ENCODE measurements at places on chromosomes 3 and 15. TPM values are rescaled to one million over a fixed set of nuclear protein-coding genes. Genes with fewer than 3 reads are reported as not detected.

DNA sequence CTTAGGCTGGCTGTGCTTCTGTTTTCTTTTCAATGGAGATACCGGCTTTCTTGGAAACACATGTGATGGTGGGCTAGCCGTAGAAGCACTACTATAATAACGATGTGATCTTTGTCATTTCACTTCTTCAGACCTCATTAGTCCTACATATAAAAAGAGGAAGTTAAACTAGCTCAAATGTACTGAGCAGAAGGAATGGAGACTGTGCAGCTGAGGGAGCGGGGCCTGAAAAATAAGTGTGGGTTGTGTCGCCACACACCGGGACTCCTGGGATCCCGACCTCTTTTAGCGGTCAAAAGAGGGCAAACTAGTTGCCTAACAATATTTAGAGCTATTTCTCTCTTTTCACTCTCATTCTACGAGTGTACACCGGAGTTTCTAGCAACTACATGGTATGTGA is 1.0 kb upstream of the RNF7 start:
- peak; percentile 75 for DNase-seq

- DNase-seq, result no peak
Observed at GRCh38 chr15:63938486-63939061, 104.8 kb upstream of the HERC1 start.

GRCh38 chr15:55552926-55553325 is 35.2 kb downstream of the PYGO1 start:
- DNase-seq, result no peak

DNA sequence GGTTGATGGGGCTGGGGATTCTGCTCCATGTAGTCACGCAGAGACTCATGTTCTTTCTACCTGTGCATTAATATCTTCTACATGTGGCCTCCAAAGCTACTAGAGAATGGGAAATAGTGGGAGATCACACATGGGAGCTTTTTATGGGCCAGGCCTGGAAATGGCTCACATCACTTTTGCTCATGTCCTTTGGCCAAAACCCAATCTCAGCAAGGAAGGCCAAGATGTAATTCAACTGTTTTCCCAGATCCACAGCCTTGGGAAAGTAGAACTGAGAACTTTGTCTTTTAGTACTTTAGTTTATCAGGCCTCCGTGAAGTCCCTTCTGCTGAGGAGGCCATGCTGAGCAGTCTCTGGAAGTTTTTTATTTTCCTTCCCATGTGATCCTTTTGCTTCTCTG is 73.2 kb upstream of the SLC4A7 start:
- DNase-seq, result no peak

GRCh38 chr3:172717493-172718088 is 6.7 kb upstream of the NCEH1 start:
- no peak for DNase-seq

- DNase-seq, result no peak
Observed at GRCh38 chr15:67397139-67397538, 123.8 kb upstream of the C15orf61 start.

DNA sequence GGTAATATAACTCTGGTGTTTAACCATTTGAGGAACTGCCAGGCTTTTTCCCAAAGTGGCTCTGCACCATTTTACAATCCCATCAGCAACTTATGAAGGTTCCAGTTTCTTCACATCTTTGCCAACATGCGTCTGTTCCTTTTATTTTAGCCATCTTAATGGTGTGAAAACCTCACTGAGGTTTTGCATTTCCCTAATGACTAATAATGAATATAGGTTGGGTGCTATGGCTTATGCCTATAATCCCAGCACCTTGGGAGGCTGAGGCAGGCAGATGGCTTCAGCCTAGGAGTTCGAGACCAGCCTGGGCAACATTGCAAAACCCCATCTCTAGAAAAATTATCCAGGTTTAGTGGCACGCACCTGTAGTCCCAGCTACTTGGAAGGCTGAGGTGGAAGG is 210.6 kb downstream of the TCF12 start:
- DNase-seq, result no peak

- DNase-seq, result no peak
Observed at GRCh38 chr3:175434561-175434960, 575.4 kb downstream of the NAALADL2 start.

- DNase-seq, result peak; percentile 89
Observed at GRCh38 chr3:49805367-49805782, 2.3 kb downstream of the INKA1 start.

GRCh38 chr15:99745370-99746086 is 12.3 kb upstream of the LYSMD4 start:
- no peak for DNase-seq

GRCh38 chr3:13768453-13768852 is 111.4 kb downstream of the WNT7A start:
- no peak for DNase-seq

DNA sequence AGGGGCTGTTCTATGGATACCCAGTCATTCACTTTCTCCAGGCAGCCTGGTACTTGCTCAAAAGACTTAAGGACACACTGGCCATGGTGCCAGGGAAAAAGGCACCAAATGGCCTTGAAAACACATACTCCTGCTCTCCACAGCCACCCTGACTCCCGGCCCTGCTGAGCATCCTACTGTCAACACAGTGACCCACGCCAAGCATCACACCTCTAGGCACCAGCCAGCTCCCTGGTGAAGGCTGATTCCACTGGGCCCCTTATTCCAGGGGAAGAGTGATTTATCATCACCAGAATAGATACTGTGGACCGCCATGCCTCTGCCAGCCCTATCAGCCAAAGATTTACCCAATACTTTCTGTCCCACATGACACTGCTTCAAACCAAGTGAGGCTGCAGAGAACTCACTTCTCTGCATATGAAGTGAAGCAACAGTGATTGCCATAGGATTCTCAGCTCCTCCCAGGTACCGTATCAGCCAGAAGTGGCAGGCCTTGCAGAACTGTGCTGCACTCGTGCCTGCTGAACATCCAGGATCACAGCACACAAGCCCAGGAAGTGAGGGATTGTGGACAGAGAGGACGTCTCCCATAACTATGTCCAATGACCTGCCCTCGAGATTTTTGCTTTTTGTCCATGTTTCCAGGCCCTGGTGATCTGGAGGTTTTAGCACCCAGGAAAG is 63.7 kb downstream of the WHAMM start:
- DNase-seq, result no peak

- DNase-seq, result no peak
Observed at GRCh38 chr15:78142332-78142731, 6.8 kb upstream of the IDH3A start.

Gene CCRL2
- total RNA-seq, result 21.7 TPM

Gene CXCR6
- total RNA-seq, result 6.6 TPM

Gene ACP3
- total RNA-seq, result 3.1 TPM

Gene HIGD2B
- not detected for total RNA-seq

Gene GP9
- 8.0 TPM for total RNA-seq

Gene GOLGA6L10
- total RNA-seq, result 2.1 TPM

Gene TF
- total RNA-seq, result 3.4 TPM

Gene CD80
- 19.7 TPM for total RNA-seq

Gene INAFM2
- total RNA-seq, result 19.5 TPM
